Thoracic aorta (tissue), 2 donors: ENCODE measurements at places on chromosomes 6 and 20. TPM values are rescaled to one million over a fixed set of nuclear protein-coding genes. Genes with fewer than 3 reads are reported as not detected.

Gene FHL5
- 47.3 TPM for total RNA-seq

Gene PSORS1C2
- total RNA-seq = not detected

Gene RNF146
- 79.6 TPM for total RNA-seq

Gene PLAGL2
- total RNA-seq = 7.5 TPM

Gene CLPSL2
- total RNA-seq = not detected

GRCh38 chr6:80503660-80504059, 397.2 kb downstream of the BCKDHB start:
- H3K27ac ChIP-seq = no peak overlapping the region
- H3K27me3 ChIP-seq = no peaks in the 10 kb centered on the region
- H3K36me3 ChIP-seq = no peaks in the 10 kb centered on the region
- DNase-seq = no peak
- no peaks in the 10 kb centered on the region for H3K4me1 ChIP-seq

GRCh38 chr6:113103634-113104361, 753.3 kb upstream of the MARCKS start:
- DNase-seq = no peak
- H3K4me1 ChIP-seq = peaks cover 19% of the 10 kb centered on the region
- H3K36me3 ChIP-seq = no peaks in the 10 kb centered on the region
- H3K4me3 ChIP-seq = no peak overlapping the region
- peak overlapping the region; percentile 1 for H3K27ac ChIP-seq

DNA sequence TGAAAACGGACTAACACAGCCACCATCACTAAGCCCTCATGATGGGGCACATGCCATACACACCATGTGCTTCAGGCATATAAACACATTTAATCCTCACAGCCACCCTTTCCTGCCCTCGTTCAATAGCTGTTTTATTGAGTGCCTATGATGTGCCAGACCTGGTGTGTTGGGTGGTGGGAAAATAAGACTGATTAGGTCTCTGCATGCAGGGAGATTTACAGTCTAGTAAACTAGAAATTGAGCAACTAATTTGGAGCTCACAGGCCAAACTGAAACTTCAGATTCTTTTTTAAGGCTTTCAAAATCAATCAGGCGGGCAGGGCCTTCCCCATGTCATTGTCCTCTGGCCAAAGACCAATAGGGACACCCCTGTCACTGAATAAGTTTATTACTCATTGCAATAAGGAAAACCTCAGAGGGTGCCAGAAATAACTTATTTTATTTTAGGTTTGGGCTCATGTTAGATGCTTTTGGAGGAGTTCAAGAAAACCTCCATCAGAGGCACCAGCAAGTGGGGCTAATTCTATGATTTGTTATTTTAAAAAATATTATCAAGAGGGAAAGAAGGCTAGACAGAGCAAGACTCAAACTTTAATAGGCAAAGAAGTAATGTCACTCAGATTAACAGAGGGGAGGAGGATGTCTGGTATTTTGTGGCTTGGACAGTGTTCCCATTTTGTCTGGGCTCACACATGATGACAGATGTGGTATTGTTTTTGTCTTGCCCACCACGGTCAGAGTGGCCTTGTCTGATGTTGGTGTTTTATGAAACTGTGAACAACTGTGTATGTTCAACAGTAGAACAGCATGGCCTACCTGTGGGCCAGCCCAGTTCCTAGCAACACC, 12.0 kb downstream of the ZFP64 start:
- no peak overlapping the region for H3K4me3 ChIP-seq
- H3K27me3 ChIP-seq = no peaks in the 10 kb centered on the region
- peaks cover 12% of the 10 kb centered on the region for H3K4me1 ChIP-seq
- H3K27ac ChIP-seq = no peak overlapping the region
- H3K36me3 ChIP-seq = peaks cover 10% of the 10 kb centered on the region

DNA sequence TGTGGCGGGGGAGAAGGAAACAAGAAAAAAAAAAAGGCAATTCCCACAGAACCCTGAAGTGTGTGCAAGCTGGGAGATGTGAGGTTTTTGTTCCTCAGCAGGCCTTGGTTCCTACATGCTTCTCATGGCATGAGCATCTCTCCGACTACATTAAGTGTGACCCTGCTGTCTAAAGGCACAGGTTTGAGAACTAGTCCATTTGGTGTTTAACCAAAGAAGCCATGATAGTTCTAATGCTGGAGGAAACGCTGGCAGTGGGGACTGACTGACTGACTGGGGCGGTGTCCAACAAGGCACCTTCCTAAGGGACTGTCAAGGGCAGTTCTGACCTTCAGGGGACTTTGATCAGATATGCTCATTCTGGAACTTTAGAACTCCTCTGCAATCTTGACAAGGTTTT, 3.8 kb downstream of the TXNDC5 start:
- no peak for DNase-seq
- H3K4me3 ChIP-seq = no peak overlapping the region
- peaks cover 7% of the 10 kb centered on the region for H3K4me1 ChIP-seq
- H3K27ac ChIP-seq = no peak overlapping the region
- H3K27me3 ChIP-seq = no peaks in the 10 kb centered on the region
- peaks cover 29% of the 10 kb centered on the region for H3K36me3 ChIP-seq

- no peaks in the 10 kb centered on the region for H3K36me3 ChIP-seq
- no peak overlapping the region for H3K27ac ChIP-seq
- no peaks in the 10 kb centered on the region for H3K27me3 ChIP-seq
- H3K4me3 ChIP-seq = no peak overlapping the region
- H3K4me1 ChIP-seq = no peaks in the 10 kb centered on the region
These were observed 161.2 kb downstream of the SYNDIG1 start for GRCh38 chr20:24630486-24631172.

DNA sequence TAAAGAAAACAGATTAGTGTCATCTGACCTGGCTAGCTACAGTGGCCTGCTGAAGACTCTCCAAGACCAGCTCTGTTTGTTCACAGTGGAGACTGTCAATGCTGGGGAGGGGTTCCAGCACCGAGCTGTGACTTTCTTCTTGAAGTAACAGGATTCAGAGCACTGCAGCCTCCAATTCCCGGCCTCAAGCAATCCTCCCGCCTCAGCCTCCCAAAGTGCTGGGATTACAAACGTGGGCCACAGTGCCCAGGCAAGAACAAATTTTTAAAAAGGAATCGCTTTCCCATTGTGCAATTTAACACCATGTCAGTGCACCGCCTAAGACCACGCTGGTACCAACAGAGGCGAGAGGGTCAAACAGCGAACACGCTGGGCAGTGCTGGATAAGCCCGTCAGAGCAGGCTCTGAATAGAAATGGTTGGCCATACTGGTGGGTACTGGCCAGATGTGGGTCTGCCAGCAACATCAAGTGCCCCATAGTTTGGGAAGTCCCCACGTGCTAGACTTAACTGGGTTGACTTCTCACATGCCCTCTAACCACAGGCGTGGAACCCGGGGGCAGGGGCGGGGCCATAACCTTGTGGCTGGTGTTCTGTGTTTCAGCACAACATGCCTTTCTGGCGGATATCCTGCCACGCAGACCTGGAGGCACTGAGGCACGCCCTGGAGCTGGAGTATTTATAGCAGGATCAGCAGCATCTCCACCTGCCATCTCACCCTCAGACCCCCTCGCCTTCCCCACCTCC, 168.9 kb downstream of the ZMYND8 start:
- H3K27ac ChIP-seq = no peak overlapping the region
- DNase-seq = no peak
- H3K4me1 ChIP-seq = peaks cover 16% of the 10 kb centered on the region
- H3K4me3 ChIP-seq = no peak overlapping the region
- H3K36me3 ChIP-seq = no peaks in the 10 kb centered on the region

- H3K36me3 ChIP-seq = no peaks in the 10 kb centered on the region
- H3K27ac ChIP-seq = no peak overlapping the region
- DNase-seq = no peak
- no peaks in the 10 kb centered on the region for H3K27me3 ChIP-seq
These were observed 111.2 kb upstream of the CARMIL1 start for GRCh38 chr6:25167961-25168360.

GRCh38 chr6:150153905-150154492, 11.2 kb downstream of the PPP1R14C start:
- H3K4me1 ChIP-seq = no peaks in the 10 kb centered on the region
- no peak for DNase-seq
- no peak overlapping the region for H3K27ac ChIP-seq
- H3K36me3 ChIP-seq = no peaks in the 10 kb centered on the region
- H3K4me3 ChIP-seq = no peak overlapping the region
- no peaks in the 10 kb centered on the region for H3K27me3 ChIP-seq

- no peaks in the 10 kb centered on the region for H3K27me3 ChIP-seq
- H3K4me1 ChIP-seq = no peaks in the 10 kb centered on the region
- H3K36me3 ChIP-seq = no peaks in the 10 kb centered on the region
- no peak overlapping the region for H3K4me3 ChIP-seq
- no peak overlapping the region for H3K27ac ChIP-seq
These were observed 183.2 kb upstream of the KCNG1 start for GRCh38 chr20:51206032-51206662.

DNA sequence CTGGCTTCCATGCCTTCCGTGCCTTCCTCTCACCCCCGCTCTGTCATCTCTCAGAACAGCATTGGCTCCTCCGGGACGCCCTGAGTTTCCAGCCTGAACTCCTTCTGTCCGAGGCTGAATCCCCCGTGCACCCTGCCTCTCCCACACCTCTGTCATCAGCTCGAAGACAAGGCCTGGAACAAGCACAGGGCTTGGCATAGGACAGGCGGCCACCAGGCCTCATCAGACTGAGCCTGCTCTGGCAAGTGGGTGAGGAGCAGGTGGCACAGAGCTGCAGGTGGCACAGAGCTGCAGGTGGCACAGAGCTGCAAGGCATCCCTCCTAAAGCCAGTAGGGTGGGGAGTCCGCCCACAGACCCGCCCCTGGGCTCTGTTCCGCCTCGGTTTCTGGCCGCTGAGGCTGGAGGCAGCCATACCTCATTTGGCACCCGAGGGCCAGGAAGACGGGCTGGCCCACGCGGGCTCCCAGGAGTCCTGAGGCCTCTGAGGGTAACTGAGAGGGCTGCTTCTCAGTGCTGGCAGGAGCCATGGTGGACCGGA, 60.2 kb downstream of the EZR start:
- DNase-seq = no peak
- H3K36me3 ChIP-seq = no peaks in the 10 kb centered on the region
- H3K4me3 ChIP-seq = no peak overlapping the region
- no peak overlapping the region for H3K27ac ChIP-seq
- H3K4me1 ChIP-seq = peaks cover under 1% of the 10 kb centered on the region

GRCh38 chr20:61776491-61777075, 289.1 kb downstream of the TAF4 start:
- no peak overlapping the region for H3K4me3 ChIP-seq
- no peak for DNase-seq
- H3K4me1 ChIP-seq = no peaks in the 10 kb centered on the region
- H3K27me3 ChIP-seq = no peaks in the 10 kb centered on the region

- H3K27ac ChIP-seq = no peak overlapping the region
- no peaks in the 10 kb centered on the region for H3K27me3 ChIP-seq
- no peaks in the 10 kb centered on the region for H3K4me1 ChIP-seq
These were observed 78.4 kb downstream of the FYN start for GRCh38 chr6:111794727-111795452.

- H3K36me3 ChIP-seq = no peaks in the 10 kb centered on the region
- H3K27ac ChIP-seq = no peak overlapping the region
- H3K4me1 ChIP-seq = no peaks in the 10 kb centered on the region
- no peaks in the 10 kb centered on the region for H3K27me3 ChIP-seq
- no peak for DNase-seq
These were observed 249.2 kb downstream of the FARS2 start for GRCh38 chr6:5510331-5511133.

GRCh38 chr6:169469028-169469427, 215.4 kb upstream of the THBS2 start:
- H3K36me3 ChIP-seq = no peaks in the 10 kb centered on the region
- H3K4me1 ChIP-seq = peaks cover 20% of the 10 kb centered on the region
- H3K27ac ChIP-seq = no peak overlapping the region
- DNase-seq = no peak
- H3K4me3 ChIP-seq = no peak overlapping the region

- no peak overlapping the region for H3K27ac ChIP-seq
- H3K36me3 ChIP-seq = no peaks in the 10 kb centered on the region
- H3K27me3 ChIP-seq = no peaks in the 10 kb centered on the region
- no peaks in the 10 kb centered on the region for H3K4me1 ChIP-seq
- no peak overlapping the region for H3K4me3 ChIP-seq
These were observed 25.0 kb downstream of the EYA4 start for GRCh38 chr6:133266186-133266585.

GRCh38 chr20:57985278-57985677, 243.2 kb downstream of the ANKRD60 start:
- no peaks in the 10 kb centered on the region for H3K4me1 ChIP-seq
- H3K4me3 ChIP-seq = no peak overlapping the region
- no peaks in the 10 kb centered on the region for H3K27me3 ChIP-seq
- no peak for DNase-seq
- no peak overlapping the region for H3K27ac ChIP-seq

GRCh38 chr6:79404261-79404660, 133.0 kb downstream of the LCA5 start:
- no peaks in the 10 kb centered on the region for H3K4me1 ChIP-seq
- H3K4me3 ChIP-seq = no peak overlapping the region
- DNase-seq = no peak
- no peaks in the 10 kb centered on the region for H3K27me3 ChIP-seq
- no peaks in the 10 kb centered on the region for H3K36me3 ChIP-seq

DNA sequence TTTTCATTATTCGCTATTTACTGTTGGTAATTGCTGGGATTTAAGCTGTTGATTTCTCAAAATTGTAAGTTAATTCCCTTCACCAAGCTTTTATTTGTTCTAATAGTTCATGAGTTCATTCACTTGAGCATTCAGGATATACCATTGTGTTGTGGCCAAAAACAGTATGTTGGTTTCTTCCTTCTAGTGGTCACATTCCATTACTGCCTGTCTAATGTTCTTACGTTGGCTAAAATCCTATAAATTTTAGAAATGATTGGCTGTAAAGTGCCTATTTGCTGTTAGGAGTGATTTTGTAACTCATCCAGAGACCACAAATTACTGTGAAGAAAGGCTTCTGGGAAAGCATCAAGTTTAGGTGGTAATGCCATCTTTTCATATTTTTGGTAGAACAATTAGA, 76.3 kb downstream of the FARS2 start:
- no peaks in the 10 kb centered on the region for H3K27me3 ChIP-seq
- no peak overlapping the region for H3K27ac ChIP-seq
- H3K4me1 ChIP-seq = peaks cover 23% of the 10 kb centered on the region
- H3K4me3 ChIP-seq = no peak overlapping the region
- DNase-seq = no peak

- no peak overlapping the region for H3K4me3 ChIP-seq
- no peaks in the 10 kb centered on the region for H3K36me3 ChIP-seq
- H3K27me3 ChIP-seq = no peaks in the 10 kb centered on the region
- no peak overlapping the region for H3K27ac ChIP-seq
These were observed 488.4 kb upstream of the JAG1 start for GRCh38 chr20:11162026-11162775.

GRCh38 chr20:22403632-22404361, 180.6 kb downstream of the FOXA2 start:
- H3K36me3 ChIP-seq = no peaks in the 10 kb centered on the region
- peaks cover 23% of the 10 kb centered on the region for H3K4me1 ChIP-seq
- peak overlapping the region; percentile 25 for H3K27ac ChIP-seq
- peak overlapping the region; percentile 69 for H3K4me3 ChIP-seq
- no peak for DNase-seq
- no peaks in the 10 kb centered on the region for H3K27me3 ChIP-seq

- H3K27me3 ChIP-seq = no peaks in the 10 kb centered on the region
- no peak for DNase-seq
- H3K4me3 ChIP-seq = no peak overlapping the region
- H3K27ac ChIP-seq = no peak overlapping the region
These were observed 27.3 kb upstream of the HFE start for GRCh38 chr6:26059941-26060340.
